Suppressor macrophage treated with lipopolysaccharide for 4 hours (primary cell): ENCODE measurements at places on chromosomes 1 and 21.

DNA sequence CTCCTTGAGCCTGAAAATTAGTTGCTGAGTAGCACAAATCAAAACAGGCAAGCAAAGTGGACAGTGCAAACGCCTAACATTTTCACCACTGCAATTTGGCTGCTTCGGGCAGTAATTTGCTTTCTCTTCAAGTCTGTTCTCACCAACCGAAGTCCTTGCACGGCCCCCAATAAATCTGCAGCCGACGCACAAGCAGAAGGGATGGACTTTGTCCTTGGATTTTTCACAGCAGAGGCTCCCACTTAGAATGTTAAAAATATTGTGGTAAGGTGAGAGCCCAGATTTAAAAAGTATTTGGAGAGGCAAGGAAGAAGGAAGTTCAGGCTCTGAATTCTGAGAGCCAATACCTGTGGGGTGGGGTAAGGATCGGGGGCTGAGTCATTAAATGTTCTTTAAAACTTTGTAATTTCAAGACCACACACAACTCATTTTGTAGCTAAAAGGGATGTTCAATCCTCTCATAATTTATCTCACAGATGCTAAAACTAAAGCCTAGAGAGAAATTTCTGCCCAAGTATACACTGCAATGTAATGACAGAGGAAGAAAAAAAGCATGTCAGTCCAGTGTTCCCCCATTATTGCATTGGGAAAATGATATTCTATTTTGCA, 6.2 kb downstream of the CD247 start:
- no peak for DNase-seq

GRCh38 chr1:231706934-231707333, 80.3 kb downstream of the DISC1 start:
- no peak for DNase-seq

- DNase-seq: peak; percentile 33
Measured at GRCh38 chr1:173285048-173285447, 77.9 kb upstream of the TNFSF4 start.

GRCh38 chr1:7755448-7755847, 15.6 kb upstream of the VAMP3 start:
- DNase-seq: no peak

GRCh38 chr1:113147826-113148225, 74.8 kb downstream of the LRIG2 start:
- no peak for DNase-seq

GRCh38 chr1:116262995-116263385, 110.1 kb upstream of the ATP1A1 start:
- DNase-seq: no peak

DNA sequence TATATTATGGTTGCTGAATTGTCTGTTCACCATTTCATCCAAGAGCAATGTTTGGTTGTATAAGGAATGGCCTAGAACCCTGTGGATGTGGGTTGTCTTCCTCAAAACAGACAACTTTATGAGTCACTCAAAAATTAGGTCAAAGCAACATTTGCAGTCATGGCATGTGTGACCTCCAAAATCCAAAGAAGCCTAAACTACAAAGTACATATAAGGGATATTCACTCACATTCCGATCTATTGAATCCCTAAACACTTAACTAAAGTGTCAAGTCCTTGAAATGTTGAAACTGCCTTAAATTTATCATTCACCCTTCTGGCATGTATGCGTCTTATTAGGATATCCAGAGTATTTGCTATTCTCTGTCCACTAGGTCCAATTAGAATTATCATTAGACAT, 491.5 kb downstream of the NUF2 start:
- no peak for DNase-seq

DNA sequence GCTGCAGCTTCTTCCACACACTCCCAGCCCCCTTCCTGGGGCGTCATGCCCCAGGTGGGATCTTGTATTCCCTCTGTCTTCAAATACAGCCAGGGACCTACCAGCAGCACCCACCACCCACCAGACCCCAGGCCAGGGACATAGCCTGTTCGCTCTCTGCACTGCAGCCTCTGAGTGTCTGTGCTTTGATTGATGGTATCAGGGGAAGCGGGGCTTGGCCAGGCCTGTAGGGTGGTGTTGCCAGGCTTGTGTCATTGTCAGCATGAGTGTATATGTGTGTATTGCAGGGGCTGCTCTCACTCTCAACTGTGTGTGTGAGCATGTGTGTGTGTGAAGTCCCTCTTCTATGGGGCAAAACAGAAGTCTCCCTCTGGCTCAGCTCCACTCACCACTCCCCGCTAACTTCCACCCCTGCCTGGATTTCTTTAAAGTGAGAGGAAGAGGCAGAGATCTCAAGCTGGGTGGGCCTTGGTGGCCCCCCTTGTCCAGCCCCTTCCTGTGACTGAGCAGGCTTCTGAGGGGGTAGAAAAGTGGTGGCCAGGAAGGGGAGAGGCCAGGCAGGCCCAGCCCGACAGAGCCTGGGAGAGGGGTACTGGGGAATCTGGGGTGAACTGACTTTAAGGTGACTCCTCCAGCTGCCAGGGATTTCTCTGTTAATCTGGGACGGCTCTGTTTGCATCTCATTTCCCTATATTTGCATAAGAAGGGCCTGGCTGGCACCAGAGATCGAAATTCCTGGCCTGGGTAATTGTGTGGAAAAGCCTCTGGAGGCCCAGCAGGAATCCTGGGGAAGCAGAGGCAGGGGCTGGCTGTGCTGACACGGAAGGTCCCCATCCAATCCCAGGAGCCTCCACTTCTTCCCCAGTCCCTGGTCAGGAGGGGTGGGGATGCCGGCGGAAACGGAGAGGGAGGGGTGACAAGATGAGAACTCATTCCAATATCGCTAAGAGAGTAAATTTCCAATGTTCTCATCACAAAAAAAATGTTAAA, 18.6 kb upstream of the ADGRB2 start:
- DNase-seq: no peak

DNA sequence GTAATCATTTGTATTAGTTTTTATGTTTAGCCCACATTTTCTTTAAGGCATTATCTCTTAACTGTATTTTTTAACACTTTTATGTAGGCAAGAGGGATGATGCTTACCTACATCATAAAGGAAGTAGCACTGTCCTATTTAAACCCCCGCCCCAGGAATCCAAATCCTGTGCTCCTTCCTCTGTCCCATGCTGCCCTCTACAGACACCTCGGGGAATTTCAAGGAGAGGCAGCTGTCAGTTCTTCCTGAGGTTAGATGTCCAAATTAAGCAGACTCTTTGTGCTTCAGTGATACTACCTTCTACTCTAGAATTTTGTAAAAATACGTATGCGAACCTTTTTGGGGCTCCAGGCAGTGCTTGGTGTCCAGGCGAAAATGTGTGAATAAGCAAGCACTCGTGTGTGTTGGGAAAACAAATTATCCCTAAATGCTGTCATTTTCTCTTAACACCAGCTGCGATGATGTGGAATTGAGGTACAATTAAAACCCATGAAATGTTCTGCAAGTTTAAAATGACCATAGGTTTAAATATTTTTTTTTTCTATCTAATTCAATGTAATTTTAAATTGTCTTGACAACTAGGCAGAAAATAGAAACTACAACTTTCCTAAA, 19.2 kb downstream of the CRCT1 start:
- DNase-seq: peak; percentile 67
